ENCODE measurements at places on chromosomes 12 and 14. TPM values are rescaled to one million over a fixed set of nuclear protein-coding genes. Genes with fewer than 3 reads are reported as not detected.

The DHH gene
- under 0.01 TPM for total RNA-seq

The NTN4 gene
- total RNA-seq = 16.9 TPM

The KRT71 gene
- total RNA-seq = not detected

The FAM181A gene
- total RNA-seq = 0.99 TPM

The ACRBP gene
- 0.28 TPM for total RNA-seq

The SERPINA3 gene
- total RNA-seq = 3.5 TPM

The NRXN3 gene
- 0.63 TPM for total RNA-seq

The AGAP2 gene
- 0.14 TPM for total RNA-seq

The C1R gene
- 8.8 TPM for total RNA-seq

The PTPRB gene
- total RNA-seq = 0.35 TPM

The AICDA gene
- total RNA-seq = not detected

The ESRRB gene
- total RNA-seq = 0.21 TPM

The PRH2 gene
- not detected for total RNA-seq

The PPFIA2 gene
- not detected for total RNA-seq

The WNT1 gene
- not detected for total RNA-seq
